ENCODE measurements at places on chromosomes 6 and 20.

- DNase-seq: no peak
These were observed 382.7 kb downstream of the UTRN start for GRCh38 chr6:144667532-144668503.

DNA sequence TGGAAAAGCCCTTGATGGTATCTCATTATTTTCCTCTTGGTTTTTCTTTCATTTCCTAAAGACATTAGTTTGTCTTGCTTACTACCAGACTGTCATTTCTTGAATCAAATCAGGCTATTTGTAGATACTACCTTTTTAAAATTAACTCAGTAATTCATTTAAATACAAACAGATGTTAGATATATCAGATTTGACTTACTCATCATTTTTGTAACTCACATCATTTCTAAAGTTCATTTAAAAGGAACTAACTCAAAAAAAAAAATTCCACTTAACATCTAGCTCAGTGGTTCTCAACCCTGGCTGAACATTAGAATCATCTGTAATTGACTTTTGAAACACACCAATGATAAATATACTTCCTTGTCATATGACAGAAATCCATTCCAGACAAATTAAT lies 48.2 kb upstream of the TINAG start:
- no peak for DNase-seq

- peak; percentile 92 for DNase-seq
These were observed 121.0 kb downstream of the BCAS1 start for GRCh38 chr20:53949319-53949839.

DNA sequence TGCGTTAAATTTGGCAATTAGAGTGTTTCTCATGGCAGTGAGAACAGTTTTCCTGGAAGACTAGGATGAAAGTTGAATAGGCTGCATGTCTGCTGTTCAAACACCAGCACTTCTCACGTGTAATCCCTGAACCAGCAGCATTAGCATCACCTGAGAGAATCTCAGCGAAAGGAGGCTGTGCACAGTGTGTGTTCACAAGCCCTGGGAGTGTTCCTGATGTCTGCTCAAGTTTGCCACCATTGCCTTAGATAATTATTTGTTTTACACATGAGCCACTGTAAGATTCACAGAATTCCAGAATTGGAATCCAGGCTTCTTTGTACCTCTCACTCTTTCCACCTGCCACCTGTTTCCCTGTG lies 117.3 kb downstream of the JARID2 start:
- no peak for DNase-seq

DNA sequence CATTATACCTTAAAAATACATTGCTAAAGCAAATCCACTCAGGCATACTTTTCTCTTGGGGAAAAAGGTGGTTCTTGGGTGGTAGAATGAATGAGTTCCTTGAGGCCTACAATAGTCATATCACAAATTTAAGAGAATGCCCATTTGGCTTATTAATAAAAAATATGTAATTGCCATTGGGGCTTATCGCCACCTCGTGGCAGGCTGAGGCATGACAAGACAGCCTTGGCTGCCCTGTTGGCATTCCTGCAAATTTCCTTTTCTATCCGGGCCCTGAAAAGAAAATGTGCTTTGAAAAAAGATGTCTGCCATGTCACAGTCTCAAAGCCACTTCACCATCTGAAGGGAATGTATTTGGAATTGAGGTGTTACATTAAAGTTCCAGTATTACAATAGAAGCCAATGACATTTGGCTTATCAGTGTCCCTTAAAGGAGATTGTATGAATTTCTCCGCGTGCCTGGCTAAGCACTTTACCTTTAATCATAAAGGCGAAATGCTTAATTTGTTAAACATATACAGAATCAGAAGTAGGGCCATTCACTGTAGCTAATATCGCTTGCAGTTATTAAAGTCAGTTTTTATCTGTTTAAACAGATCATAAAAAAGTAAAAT lies 188.3 kb upstream of the ZFP64 start:
- DNase-seq: peak; percentile 26

GRCh38 chr6:165762125-165762524 lies 99.1 kb upstream of the PDE10A start:
- DNase-seq: no peak

GRCh38 chr6:72040111-72040510 lies 153.8 kb downstream of the RIMS1 start:
- DNase-seq: no peak

DNA sequence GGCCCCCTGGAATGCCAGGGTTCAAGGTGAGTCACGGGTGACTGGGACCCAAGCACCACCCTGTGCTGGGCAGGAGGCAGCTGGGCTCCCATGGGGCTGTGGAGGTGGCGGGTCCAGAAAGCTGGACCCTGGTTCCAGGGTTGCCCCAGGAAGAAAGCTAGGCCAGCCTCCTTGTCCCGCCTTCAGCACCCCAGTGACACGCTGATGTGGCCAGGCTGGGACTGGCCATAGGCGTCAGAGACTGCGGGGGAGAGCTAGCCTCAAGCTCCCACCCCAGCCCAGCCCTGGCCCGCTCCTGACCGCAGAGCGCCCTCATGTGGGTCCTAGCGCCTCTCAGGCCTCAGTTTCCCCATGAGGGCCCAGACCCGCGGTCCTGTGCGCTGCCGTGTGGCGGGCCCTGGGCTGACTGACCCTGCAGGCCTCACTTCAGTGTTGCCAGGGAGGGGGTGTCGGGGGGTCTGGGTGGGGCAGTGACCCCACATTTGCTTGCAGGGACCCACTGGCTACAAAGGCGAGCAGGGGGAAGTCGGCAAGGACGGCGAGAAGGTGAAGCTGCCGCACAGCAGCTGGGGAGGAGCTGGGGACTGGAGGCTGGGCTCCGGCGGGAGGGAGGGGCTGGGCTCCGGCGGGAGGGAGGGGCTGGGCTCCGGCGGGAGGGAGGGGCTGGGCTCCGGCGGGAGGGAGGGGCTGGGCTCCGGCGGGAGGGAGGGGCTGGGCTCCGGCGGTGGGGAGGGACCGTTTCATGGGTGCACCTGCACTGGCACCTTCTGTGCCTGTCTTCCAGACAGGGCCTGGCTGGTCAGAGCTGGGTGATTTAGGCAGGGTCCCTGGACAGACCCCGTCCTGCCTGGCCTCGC lies 7.9 kb downstream of the COL9A3 start:
- DNase-seq: peak; percentile 35

DNA sequence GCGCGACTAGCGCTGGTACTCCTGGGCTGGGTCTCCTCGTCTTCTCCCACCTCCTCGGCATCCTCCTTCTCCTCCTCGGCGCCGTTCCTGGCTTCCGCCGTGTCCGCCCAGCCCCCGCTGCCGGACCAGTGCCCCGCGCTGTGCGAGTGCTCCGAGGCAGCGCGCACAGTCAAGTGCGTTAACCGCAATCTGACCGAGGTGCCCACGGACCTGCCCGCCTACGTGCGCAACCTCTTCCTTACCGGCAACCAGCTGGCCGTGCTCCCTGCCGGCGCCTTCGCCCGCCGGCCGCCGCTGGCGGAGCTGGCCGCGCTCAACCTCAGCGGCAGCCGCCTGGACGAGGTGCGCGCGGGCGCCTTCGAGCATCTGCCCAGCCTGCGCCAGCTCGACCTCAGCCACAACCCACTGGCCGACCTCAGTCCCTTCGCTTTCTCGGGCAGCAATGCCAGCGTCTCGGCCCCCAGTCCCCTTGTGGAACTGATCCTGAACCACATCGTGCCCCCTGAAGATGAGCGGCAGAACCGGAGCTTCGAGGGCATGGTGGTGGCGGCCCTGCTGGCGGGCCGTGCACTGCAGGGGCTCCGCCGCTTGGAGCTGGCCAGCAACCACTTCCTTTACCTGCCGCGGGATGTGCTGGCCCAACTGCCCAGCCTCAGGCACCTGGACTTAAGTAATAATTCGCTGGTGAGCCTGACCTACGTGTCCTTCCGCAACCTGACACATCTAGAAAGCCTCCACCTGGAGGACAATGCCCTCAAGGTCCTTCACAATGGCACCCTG lies 1.6 kb downstream of the TPBG start:
- peak; percentile 20 for DNase-seq

DNA sequence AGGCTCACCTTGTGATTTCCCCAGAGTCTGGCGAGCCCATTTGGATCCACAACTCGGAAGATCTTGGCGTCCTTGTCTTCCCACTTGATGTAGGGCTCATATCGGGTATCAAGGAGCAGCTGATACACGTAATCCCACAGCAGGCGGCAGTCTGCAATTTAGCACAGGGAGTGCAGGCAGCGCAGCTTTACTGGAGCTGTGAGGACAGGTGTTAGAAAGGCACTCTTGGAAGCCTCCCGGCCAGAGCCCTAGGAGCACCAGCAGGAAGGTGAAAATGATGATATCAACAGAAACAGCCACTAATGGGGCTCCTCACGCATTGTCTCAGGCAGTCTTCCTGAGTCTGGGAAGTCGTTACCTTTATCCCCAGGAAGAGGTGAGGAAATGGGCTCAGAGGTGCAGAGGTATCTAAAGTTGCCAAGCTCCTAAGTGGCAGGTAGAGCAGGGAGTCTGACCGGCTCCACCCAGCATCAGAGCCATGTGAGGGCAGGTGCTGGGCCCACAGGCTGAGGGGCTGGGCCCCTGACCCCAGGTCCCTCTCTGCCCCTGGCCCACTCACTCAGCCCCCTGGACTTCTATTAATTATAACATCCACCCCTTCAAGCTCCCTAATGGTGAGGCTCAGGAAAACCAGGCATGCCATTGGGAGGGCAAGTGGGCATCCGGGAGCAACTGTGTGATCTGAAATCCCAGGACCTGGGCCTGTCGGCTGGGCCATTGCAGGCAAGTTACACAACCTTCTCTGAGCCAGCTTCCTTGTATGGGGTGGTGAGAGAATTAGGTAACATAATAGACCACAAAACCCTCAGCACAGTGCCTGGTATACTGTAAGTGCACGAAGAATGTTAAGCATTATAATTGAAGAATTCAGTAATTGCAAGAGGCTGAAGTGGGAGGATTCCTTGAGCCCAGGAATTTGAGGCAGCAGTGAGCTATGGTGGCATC lies 18.3 kb downstream of the ETV7 start:
- DNase-seq: peak; percentile 89

DNA sequence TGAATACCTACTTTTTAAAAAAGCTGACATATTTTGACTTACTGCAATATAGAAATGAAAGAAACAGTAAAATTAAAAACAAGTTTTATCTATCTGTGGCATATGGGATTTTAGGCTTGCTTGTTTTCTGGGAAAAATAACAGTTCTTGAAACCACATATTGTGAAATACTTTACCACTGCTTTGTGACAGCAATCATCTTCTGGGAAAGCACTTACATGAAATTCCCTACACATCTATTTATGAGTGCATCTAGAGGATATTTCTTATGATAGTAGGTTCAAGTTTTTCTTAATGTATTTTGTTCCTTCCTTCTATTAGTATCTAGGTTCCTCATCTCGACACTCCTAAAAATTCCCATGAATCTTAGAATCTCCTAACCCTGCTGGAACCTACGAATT lies 75.2 kb downstream of the STXBP5 start:
- peak; percentile 61 for DNase-seq

GRCh38 chr6:168221000-168221399 lies 98.6 kb downstream of the DACT2 start:
- no peak for DNase-seq

Data from fibroblast of upper back skin (primary cell).